ENCODE measurements at places on chromosomes 1 and 21.

DNA sequence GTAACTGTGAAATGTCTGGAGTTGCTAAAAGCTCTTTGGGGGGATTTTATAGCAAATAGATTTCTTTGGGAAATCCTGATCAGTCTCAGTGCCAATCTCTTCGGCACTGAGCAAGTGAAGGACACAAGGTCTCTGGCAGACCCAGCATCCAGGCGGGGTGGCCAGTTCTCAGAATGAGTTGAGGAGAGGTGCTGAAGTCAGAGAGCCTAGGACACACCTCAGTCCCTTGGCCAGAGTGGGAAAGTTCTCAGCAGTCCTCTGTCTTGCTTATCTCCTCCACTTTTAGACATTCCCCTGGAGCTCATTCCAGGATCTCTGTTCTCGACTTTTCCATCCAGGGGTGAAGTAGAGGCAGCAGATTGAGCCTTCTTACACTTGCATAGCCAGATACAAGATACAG is 6.7 kb downstream of the HLX start:
- no peak for DNase-seq

DNA sequence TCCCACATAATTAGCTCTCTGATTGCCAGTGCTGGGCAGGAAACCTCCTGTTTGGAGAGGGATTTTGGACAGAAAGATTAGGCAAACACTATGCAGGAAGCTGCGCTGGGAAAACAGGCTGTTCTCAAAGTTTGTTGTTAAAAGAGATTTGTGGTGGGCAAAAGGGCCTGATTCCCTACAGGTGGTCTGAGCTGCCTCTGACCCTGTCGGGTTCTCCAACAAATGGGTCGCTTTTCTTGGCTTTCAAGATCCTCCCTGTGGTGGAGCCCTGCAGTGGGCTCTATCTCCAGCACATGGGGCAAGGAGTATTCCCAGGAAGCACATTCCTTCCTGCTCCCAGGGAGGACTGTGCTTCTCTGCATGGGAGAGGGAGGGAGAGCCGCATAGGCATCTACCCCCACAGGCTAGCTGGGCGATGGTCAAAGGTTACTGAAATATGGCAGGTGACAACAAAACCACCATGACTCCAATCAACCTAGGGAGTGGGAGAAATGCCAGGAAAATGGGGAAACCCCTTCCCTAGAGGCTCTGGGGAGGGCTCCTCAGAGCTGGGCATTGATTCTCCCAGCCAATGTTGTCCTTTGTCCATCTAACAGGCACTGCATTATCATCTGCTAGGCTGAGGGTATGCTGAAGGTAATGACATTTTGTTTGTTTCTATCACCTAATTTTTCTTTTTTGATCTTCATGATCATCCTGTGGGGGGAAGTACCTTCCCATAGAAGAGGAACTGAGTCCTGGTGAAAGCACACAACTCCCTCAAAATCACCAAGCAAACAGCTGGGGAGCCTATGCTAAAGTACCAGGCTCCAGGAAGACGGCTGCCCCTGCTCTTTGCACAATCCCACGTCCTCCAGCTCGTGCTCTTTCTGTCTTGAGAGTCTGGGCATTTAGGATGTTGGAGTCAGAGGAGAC is 85.3 kb downstream of the PLXNA2 start:
- DNase-seq: no peak

GRCh38 chr21:24339406-24339805 is 1267.9 kb downstream of the MRPL39 start:
- no peak for DNase-seq

DNA sequence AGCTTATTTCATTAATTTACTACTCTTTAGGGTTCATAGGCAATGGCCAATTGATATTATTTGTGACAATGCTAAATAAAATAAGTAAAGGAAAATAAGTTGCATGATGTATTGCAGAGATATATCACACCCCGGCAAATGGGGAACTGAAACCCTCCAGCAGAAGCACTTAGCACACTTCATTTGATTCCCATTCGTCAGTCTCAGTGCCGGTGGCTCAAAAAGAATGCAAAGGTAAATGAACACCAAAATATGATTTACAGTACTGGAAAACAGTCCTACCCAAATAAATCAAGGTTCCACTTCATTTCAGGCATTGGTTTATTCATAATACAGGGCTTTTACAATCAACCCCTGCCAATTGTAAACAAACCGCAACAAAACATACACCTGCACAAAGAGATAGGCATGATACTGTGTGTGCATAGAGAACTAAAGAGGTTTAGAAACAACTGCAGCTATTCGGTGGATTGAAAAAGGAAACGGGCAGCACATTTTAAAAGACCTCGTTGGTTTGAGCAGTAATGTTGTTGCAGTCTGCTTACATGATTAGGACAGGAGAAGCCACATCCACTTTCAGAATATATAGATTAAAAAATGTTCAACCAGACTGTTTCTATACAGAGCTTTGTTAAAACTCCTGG is 1019.2 kb downstream of the TTLL7 start:
- no peak for DNase-seq

- DNase-seq: no peak
Observed at GRCh38 chr1:228095938-228096337, 7.2 kb downstream of the C1orf35 start.

DNA sequence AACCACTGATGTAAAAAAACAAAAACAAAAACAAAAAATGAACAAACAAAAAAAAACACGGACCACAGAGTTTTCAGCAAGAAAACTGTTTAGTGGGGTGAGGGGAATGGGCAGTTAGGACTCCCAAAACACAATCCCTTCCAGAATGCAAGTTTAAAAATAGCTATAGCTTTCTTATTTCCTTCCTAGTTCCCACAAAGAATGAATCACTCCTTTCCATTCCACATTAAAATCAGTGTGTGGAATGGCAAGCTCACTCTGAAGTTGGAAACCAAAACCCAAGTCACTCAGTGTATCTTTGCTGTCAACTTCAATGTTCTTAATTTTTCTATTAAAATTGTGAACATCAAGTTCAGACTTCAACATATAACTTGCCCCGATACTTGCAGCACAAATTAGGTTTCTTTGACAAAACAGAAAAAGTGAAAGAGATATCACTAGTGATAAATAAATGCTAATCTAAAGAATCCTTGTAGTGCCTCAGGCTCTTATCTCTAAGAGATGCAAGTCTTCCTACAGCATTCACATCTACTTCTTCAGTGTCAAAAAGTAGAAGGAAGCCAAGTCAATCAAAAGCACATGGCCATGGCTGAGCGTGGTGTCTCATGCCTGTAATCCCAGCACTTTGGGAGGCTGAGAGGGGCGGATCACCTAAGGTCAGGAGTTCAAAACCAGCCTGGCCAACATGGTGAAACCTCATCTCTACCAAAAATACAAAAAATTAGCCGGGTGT is 45.5 kb downstream of the TOR3A start:
- DNase-seq: no peak

DNA sequence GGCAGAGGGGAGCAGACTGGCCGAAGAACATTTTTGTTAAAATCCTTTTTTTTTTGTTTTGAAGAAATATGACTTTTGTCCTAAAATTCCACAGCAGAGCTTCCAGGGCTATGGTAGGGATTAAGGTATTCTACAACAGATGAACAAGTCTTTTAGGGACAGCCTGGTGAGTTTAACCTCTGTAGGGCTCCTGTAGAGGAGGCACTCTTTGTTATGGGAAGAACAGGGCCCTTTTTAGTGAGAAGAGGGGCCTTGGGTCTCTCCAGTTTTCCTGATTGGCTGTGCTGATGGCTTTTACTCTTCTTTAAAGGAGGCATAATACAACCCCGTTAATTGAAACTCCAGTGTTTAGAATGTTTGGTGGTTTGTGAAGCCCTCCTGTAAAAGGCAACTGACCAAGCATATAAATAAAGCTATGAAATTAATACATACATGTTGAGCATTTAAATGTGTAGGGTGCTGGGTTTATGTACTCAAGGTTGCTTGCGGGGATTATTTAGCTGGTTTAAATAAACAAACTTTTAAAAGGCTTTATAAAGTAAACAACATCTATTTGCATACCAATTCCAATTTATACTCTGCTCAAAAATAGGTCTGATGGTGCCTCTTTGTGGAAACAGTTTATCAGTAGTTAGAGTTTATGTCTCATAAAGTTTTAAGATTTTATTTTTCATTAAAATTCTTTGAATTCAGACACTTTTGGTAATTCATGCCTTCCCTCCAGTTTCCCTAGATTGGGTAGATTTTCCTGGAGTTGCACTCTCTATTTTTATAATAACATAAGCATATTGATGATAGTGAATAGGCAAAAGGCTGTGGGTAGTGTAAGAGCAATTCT is 46.5 kb downstream of the PBX1 start:
- DNase-seq: no peak

DNA sequence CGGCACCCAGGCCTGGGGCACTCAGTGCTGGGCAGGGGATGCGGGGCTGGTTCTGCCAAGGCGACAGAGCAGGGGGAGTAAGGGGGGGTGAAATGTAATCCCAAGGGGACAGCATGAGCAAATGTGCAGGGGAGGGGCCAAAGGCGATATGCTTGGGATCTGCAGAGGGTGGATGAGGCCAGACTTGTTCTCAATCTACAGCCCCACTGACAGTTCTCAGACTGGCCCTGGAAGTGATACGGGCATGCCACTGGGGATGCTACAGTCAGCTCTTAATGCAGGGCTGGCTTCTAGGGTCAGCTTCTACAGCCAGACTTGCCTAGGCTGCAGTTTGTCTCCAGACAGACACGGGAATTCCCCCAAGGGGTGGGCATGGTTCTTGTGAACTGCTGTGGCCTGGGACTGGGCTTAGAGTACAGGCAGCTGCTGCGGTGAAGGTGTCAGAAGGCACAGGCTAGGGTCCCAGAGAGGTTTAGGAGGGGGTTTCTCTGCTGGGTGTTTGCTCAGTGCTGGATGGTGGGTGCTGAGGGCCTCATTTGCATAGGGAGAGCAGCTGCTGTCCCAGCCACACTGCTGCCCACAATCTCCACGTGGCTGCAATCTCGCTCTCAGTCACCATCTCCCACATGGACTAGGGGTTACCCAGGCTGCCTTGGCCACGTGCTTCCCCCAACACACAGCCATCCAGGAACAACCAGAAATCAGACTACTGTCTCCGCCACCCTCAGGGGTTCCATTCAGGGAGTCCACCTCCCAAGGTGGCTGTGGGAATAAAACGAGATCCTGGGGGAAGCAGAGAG is 190.1 kb downstream of the HIVEP3 start:
- DNase-seq: no peak

DNA sequence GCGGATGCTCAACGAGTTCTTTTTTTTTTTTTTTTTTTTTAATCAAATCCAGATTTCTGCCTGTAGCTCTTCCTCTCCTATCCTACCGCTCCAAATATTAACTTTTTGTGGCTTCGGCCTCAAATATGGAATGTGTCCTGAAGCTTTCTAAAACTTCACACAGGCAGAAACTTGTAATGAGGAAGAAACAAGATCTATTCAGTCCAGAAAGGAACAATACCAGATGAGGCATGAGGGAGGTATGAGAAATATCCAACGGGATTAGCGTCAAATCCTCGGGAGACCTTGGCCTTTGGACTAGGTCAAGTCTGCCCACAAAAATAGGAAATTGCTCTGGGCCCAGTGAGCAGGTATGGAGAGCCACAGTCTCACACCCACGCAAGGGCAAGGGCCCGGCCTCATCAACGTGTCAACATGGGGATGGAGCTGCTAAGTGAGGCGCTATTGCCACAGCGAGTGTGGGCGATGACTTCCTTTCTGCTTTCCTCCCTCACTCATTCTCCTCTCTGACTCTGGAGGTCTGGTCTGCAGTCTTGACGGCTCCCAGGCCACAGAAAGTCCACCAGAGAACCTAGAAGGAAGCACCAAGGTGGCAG is 66.6 kb downstream of the BCAR3 start:
- no peak for DNase-seq

DNA sequence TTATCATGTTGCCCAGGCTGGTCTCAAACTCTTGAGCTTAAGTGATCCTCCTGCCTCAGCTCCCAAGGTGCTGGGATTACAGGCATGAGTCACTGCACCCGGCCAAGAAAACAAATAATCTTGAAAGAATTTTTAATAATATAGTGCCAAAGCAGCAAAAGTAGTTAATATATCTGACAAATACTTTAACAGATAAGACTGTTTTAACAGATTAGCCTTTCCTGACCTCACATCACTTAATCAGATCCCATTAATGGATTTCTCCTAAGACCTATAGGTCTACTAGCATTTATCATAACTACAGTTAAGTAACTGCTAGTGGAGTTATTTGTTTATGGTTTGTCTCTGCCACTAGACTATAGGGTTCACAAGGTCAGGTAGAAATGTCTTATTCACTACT is 61.1 kb upstream of the HP1BP3 start:
- no peak for DNase-seq

GRCh38 chr1:118563981-118564951 is 379.2 kb upstream of the SPAG17 start:
- no peak for DNase-seq

- DNase-seq: no peak
Observed at GRCh38 chr21:37195059-37195458, 72.1 kb downstream of the VPS26C start.

DNA sequence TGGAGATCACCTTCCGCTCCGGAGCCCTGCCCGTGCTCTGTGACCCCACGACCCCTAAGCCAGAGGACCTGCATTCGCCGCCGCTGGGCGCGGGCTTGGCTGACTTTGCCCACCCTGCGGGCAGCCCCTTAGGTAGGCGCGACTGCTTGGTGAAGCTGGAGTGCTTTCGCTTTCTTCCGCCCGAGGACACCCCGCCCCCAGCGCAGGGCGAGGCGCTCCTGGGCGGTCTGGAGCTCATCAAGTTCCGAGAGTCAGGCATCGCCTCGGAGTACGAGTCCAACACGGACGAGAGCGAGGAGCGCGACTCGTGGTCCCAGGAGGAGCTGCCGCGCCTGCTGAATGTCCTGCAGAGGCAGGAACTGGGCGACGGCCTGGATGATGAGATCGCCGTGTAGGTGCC is 9.6 kb downstream of the SPATA46 start:
- no peak for DNase-seq

GRCh38 chr1:47711848-47712492 is 274.1 kb downstream of the FOXD2 start:
- DNase-seq: no peak

GRCh38 chr1:95216292-95216990 is 17.6 kb upstream of the RWDD3 start:
- no peak for DNase-seq

GRCh38 chr1:65182658-65183268 is 34.8 kb downstream of the AK4 start:
- no peak for DNase-seq

DNA sequence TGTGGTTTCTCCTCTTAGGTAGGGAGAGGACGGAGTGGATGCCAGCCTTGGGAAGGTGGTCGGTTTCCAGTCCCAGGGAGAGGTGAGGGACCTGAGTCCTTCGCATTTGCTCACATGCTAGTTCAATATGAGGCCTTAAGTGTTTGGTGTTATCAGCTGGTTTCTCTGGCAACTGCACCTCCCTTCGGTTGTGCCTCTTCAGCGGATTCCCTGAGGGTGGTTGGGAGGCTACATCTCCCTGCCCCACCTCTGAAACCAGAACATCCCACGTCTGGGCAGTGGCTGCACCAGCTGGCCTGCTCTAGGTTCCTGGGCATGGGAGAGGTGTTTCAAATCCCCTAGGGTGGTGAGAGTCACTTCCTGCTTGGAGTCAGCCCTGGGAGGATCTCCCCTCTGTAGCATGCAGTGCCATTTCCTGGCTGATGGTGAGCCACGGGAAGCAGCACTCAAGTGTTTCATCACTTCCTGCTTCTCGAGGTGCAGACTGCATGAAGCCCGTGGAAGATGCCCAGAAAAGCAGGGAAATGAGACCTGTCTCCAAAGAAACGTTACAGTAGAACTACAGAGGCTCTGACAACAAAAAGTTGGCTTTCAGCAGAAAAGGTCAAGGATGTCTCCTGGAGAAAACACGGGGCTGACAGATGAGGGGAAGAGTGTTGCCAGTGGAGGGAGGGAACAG is 4.5 kb downstream of the TMEM125 start:
- DNase-seq: no peak
